ENCODE measurements at places on chromosomes 7 and 10.
A peak's percentile ranks its signal among the peaks of the same experiment; 100 is the strongest.

GRCh38 chr7:75596727-75597614 lies 104.9 kb downstream of the SPDYE5 start:
- DNase-seq: no peak

GRCh38 chr10:42932735-42933447 lies 144.0 kb upstream of the RET start:
- DNase-seq: peak; percentile 33

GRCh38 chr7:87473986-87474385 lies 1.5 kb downstream of the ABCB4 start:
- DNase-seq: no peak

DNA sequence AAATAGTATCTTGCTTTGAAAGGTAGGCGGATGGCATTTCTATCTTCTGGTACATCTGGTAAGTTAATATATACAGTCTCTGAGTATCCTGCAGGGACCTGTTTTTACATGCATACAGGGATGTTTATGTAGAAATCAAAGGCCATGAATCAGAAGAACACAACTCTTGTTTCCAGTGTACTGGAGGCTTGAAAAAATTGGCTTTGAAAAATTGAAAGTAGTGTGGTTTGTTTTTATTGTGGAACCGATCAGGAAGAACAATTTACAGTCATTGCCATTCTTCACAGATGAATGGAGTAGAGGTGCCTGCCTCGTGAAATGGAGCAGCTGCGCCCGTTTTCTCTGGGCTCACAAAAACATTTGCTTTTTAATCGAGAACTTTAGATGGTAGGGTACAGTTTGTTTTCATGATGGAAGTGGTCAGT lies 54.0 kb upstream of the RPA3 start:
- peak; percentile 55 for DNase-seq

GRCh38 chr7:151083071-151083823 lies at the start of gene TMUB1:
Gene TMUB1, minus strand, starts transcription at chr7:151083493. Its CDS starts 930 bp downstream, at chr7:151082563.
- peak; percentile 83 for DNase-seq

GRCh38 chr7:28771906-28772622 lies 186.1 kb downstream of the TRIL start:
- no peak for DNase-seq

DNA sequence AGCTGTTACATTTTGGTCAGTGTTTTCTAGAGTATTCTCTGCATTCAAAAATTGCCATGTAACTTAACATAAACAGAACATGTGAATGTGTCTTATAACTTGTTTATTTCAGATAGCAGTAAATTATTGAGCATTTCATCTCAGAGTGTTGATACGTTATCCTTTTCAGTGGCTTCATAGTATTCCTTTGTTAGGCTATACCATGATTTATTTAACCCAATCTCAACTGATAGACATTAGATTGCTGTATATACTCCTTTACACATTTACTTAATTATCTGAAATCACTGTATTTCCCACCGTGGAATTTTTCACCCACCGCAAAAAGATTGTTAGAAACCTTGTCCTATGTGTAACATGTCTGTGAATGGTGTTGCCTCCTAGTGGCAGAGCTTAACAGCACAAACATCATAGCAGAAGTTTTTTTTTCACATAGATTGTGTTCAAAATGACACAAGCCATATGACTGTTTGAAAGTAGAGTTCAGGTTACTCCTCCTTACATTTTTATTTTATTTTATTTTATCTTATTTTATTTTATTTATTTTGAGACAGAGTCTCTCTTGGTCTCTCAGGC lies 21.4 kb downstream of the SLF2 start:
- DNase-seq: no peak

GRCh38 chr10:87589645-87590051 lies 70.0 kb upstream of the PAPSS2 start:
- DNase-seq: no peak

GRCh38 chr10:48520594-48520993 lies 84.3 kb downstream of the ARHGAP22 start:
- no peak for DNase-seq

DNA sequence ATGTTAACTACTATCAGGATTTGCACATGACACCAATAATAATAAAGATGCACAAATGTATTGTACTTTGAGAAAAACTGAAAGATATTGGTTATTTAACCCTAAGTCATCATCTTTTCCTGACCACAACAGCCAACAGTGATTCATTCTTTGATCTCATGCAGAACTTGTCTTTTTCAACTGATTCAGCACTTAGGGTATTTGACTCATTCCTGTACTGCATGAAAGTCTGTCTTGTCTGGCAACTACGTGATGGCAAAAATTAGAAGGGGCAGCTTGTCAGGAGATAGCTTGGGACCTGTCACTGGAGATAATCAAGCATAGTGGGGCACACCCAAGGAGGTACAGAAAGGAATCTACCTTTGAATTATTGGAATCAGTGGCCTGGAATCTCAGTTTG lies 77.8 kb upstream of the LRRC17 start:
- DNase-seq: no peak

- DNase-seq: no peak
These were observed 2.7 kb downstream of the GPR85 start for GRCh38 chr7:113083816-113084495.

DNA sequence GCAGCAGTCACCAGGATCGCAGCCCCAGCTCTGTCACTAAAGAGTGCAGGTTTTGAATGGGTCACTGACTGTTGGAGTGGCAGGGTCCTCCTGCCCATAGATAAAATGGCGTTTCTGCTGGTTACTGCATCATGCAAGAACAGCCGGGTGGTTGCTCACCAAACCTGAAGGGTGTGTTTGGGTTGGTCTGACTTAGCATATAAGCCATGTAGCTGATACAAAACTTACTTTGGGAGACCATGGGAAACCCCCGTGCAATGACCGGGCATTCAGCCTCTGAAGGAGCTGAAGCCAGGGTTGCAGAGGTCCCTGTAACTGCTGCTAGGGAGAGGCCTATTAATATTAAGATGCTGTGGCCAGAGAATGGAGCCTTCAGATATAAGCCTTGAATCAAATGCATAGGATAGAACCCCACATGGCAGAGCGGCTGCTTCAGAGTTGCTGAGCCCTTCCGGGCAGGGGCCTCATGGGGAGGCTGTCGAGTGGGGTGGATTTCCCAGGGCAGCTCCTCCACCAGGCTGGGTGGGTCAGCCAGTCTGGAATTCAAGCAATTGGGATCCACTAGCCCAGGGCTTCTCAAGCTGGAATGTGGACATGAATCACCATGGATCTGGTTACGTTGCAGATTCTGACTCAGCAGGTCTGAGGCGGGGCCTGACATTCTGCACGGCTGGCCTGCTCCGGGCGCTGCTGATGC lies 70.9 kb upstream of the CTBP2 start:
- DNase-seq: no peak

- DNase-seq: no peak
These were observed 204.3 kb downstream of the PLXNA4 start for GRCh38 chr7:132371948-132372347.

DNA sequence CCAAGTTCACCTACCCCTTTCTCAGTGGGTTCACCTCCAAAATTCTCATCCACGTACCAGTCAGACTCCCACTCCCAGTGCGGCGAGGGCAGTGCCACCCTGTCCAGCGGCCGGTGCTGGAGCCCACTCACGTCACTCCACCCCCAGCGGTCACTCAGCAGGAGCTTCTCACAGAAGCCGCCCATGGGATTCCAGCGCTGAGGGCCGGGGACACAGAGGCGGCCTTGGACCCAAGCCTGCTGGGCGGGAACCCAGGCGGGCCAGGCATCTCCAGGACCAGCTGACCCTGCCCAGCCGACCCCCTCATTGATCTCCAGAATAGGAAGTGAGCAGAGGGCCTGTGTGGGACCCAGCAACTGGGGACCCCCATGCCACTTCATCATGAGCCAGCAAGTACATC lies 7.2 kb downstream of the TECPR1 start:
- DNase-seq: no peak

GRCh38 chr10:28327491-28327880 lies 24.6 kb upstream of the MPP7 start:
- no peak for DNase-seq

DNA sequence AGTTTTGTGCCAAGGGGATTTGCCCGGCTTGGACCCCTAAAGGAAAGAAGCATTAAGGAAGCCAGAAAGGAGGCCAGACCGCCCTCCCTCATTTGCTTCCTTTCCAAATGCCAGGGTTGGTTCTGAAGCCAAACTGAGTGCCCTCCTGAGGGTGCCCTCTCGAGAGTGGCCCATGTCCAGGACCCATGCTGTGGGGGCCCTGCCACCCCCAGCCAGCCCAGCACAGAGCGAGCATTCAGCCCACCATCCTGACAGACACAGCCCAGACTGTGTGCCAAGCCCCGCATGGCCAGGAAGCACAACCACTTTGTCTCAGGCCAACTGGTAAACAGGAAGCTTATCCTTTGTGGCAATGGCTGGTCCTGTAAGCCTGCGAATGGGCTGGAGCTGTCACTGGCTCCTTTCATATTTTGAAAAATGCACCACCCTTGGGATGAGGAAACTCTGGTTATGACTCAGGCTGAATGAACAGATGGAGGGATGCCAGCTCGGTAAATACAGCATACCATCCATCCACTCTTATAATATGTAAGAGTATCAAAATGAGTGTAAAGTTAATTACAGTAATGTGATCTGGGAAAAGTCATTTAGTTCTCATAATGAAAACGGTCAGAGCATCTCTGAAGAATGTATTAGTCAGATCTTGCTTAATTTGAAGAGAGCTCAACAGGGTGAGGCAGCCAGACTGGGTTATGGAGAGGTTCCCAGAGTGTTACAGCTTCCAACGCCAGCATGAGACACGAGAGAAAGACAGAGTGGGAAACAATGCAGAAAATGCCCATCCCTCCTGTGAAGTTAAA lies 65.0 kb downstream of the STK17A start:
- DNase-seq: peak; percentile 50

DNA sequence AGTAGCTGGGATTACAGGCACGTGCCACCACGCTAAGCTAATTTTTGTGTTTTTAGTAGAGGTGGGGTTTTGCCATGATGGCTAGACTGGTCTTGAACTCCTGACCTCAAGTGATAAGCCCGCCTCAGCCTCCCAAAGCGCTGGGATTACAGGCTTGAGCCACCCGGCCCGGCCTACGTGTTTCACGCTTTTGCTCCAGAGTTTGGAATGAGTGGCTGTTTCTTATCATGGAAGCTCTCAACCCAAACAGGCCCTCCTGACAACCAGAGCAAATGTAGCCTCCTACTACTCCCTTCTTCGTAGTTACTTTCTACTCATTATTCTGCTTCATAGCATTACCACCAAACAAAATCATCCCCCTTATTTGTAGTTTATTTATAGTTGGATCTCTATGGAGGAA lies 26.8 kb upstream of the CASD1 start:
- DNase-seq: no peak

- peak; percentile 69 for DNase-seq
These were observed 14.7 kb upstream of the NXPH1 start for GRCh38 chr7:8418629-8419245.

DNA sequence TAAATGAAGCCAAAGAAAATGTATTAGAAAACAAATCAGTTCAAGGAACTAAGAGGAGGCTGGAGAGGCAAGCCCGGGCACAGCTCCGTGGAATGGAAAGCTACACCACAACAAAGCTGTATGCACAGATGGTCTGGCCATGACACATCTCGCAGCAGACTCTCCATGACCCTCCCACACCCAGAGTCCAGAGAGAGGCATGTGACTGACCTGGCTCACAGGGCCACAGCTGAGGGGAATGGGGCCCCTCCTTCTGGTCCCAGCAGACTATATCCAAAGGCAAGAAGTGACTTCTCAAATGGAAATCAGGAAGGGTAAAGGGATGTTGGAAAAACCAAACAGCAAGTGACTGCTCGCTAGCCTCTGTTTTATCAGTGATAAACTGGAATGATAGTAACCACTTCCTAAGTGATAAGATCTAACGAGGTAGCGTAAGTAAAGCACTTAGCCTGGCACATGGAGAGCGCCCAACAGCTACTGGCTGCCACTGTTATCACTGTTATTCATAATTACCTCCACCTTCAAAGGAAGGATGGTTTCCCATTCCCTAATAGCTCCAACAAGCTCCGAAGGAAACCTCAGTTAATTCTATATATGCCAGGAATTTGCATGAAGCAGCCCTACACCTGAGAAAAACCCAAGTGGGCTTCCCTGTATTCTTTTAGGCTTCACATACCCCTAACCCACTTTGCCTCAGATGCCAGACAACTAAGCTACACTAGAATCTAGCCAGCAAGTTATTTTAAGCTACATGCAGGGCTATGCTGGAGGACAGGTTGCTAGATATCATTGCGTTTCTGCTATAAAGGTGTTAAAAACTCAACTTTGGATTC lies 8.4 kb downstream of the OSBPL3 start:
- DNase-seq: no peak

GRCh38 chr10:51875610-51876009 lies 176.2 kb upstream of the CSTF2T start:
- no peak for DNase-seq

GRCh38 chr7:35694161-35694783 lies 663 bp downstream of the HERPUD2 start:
- no peak for DNase-seq

DNA sequence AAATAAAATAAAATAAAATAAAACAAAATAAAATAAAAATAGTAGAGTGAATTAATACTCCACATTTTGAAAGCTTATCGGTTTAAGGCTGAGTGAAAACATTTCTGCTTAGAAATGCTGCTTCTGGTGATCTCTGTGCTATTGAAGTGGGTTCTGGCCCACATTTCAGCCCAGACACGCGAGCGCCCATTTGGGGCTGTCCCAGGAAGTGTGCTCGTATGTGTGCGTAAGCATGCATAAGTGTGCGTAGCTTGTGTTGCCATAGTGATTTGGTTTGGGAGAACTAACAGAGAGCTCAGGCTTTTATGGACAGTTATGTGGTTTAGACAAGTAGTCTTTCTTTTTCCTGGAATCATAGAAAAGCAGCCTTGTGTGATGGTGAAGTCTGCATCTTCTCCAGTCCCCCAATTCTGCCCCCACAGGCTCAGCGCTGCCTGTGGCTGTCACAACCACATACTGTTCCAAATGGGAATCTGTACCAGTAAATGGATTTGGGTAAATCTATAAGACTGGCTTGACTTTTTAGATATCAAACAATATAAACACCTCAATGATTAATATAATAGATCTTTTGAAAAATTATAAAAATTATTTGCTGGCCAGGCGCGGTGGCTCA lies 29.8 kb upstream of the PURB start:
- DNase-seq: no peak

DNA sequence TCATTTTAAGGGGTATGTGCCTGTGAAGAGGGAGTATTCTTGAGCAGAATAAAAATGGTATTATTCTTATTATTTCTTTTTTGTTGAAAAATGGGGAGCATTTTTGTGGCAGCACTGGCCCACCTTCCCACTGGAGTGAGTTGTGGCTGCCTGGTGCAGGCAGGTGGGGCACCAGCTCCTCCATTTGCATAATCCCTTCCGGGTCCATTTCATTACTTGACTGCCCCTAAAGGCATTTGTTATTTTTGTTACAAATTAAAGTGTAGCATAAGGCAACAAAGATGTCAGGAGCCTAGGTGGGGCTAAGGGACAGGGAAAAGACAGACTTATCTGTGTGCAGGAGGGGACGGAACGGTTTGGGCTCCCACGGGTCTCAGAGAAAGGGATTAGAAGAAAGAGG lies 26.8 kb downstream of the GOLGA7B start:
- DNase-seq: no peak

DNA sequence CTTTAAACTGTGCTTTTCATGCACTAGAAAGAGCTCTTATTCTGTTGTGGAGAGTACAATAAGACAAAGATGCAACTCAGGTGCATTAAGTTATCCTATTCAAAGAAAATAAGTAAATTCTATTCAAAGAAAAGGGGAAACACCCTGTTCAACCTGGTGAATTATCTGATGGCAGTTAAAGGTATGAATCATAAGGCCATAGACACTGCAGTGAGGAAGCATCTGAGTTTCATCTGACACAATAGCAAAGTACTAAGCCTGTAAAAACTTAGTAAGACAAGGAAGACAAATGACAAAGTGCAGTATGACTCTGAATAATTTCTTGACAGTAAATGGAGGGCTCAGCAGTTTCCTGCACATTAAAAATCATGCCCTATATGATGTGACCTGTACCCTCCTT lies 91.0 kb upstream of the LRRTM3 start:
- DNase-seq: no peak
